ENCODE measurements at places on chromosomes 2 and 18. TPM values are rescaled to one million over a fixed set of nuclear protein-coding genes. Genes with fewer than 3 reads are reported as not detected.

GRCh38 chr2:225894236-225894980, 494.9 kb downstream of the NYAP2 start:
- H3K36me3 ChIP-seq: no peaks in the 10 kb centered on the region
- H3K4me3 ChIP-seq: no peak overlapping the region
- no peak for DNase-seq
- H3K27me3 ChIP-seq: no peaks in the 10 kb centered on the region
- no peak overlapping the region for H3K27ac ChIP-seq

GRCh38 chr2:54559006-54559445, 102.9 kb downstream of the SPTBN1 start:
- peaks cover 16% of the 10 kb centered on the region for H3K4me1 ChIP-seq
- H3K4me3 ChIP-seq: peak overlapping the region; percentile 94
- no peaks in the 10 kb centered on the region for H3K27me3 ChIP-seq
- DNase-seq: no peak
- peak overlapping the region; percentile 86 for H3K27ac ChIP-seq

GRCh38 chr2:7567646-7568045, 650.4 kb downstream of the RNF144A start:
- DNase-seq: peak; percentile 82
- peaks cover 17% of the 10 kb centered on the region for H3K4me1 ChIP-seq
- peak overlapping the region; percentile 61 for H3K27ac ChIP-seq

GRCh38 chr18:54358495-54359040, 862 bp downstream of the C18orf54 start:
- H3K27me3 ChIP-seq: no peaks in the 10 kb centered on the region
- no peaks in the 10 kb centered on the region for H3K36me3 ChIP-seq
- H3K4me1 ChIP-seq: peaks cover 7% of the 10 kb centered on the region
- no peak overlapping the region for H3K27ac ChIP-seq
- peak overlapping the region; percentile 88 for H3K4me3 ChIP-seq

DNA sequence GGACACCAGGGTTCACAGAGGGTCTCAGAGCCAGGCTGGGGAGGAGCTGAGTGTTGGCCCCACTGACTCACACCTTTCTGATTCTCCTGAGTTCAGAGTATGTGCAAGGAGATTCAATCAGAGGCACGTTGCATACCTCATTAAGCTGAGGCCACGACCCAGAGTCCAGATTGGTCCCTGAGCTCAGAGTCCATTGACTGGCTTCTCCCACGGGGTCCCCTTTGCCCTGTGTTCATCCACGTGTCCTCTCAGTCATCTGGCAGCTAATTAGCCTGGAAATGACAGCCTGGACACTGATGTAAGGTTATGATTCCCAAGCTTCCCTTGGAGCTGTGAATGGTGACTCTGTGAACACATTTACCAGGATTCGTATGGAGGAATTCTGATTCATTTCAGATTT, 267.2 kb downstream of the SH3BP4 start:
- no peaks in the 10 kb centered on the region for H3K36me3 ChIP-seq
- H3K4me3 ChIP-seq: no peak overlapping the region
- DNase-seq: no peak

GRCh38 chr2:28276076-28276618, 116.5 kb upstream of the FOSL2 start:
- H3K27ac ChIP-seq: no peak overlapping the region
- no peaks in the 10 kb centered on the region for H3K27me3 ChIP-seq
- no peak overlapping the region for H3K4me3 ChIP-seq

DNA sequence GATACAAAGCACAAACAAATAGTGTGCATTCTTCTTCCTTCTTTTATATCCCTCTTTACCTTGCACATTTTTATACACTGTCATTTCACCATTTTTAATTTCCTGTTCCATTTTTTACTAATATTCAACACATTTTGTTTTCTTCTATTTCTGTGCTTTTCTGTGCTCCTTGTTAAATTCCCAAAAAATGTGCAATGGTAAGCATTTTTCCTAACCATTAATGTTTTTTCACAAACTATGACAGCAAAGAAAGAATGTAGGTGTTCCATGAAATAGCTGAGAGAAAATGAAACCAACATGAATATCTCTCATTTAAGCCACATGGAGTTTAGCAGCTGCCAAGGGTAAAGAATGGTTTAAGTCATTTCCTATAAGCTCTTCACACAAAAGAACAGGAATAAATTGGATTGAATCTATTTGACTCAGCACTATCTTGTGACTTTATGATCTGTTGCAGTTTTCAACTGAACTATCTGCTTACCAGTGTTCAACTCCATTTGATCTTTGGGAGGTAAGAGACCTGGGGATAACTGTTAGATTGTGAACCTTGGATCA, 145.7 kb upstream of the CDH19 start:
- no peak overlapping the region for H3K27ac ChIP-seq
- no peaks in the 10 kb centered on the region for H3K36me3 ChIP-seq
- H3K4me1 ChIP-seq: no peaks in the 10 kb centered on the region
- H3K27me3 ChIP-seq: no peaks in the 10 kb centered on the region

DNA sequence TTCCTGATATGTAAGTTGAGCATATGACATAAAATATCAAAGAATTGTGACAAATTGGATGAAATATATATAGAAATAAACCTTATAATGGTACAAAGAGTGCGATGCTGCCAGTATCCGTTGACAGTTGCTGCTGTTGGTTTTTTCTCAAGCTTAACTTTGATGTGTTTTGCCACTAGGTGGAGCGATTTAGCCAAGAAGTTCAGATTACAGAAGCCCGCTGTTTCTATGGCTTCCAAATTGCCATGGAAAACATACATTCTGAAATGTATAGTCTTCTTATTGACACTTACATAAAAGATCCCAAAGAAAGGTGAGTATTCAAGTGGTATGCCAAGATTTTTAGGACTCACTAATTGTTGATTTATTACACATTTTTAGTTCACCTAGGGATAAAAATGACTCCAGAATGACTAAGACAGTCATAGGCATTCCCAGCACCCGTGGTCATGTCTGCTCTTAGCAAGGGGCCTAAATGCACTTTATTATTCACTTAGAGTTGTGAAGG, 2.1 kb downstream of the RRM2 start:
- H3K27ac ChIP-seq: no peak overlapping the region
- peaks cover 29% of the 10 kb centered on the region for H3K4me1 ChIP-seq
- peak; percentile 77 for DNase-seq
- no peaks in the 10 kb centered on the region for H3K36me3 ChIP-seq
- H3K4me3 ChIP-seq: no peak overlapping the region
- H3K27me3 ChIP-seq: no peaks in the 10 kb centered on the region

DNA sequence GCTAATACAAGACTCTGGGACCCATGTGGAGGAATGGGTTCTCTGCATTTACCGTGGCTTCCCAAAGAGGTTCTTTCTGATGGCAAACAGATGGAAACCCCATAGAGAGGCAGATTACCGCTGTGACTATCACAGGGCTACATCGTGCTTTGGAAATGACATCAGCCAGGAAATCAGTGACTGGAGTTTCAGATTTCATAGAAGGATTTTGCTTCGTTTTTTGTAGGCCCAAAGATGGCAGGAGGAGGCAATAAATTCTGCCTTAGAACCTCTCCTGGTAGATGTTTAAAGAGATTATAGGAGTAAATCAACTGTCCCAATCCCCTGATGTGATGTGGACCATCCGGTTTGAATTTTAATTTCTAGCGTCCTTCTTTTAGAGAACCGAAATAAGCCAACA, 214.1 kb downstream of the AGPS start:
- H3K36me3 ChIP-seq: no peaks in the 10 kb centered on the region
- H3K4me3 ChIP-seq: no peak overlapping the region
- H3K4me1 ChIP-seq: no peaks in the 10 kb centered on the region
- DNase-seq: no peak

ERMN gene
- 0.38 TPM for polyA plus RNA-seq

GBX2 gene
- polyA plus RNA-seq: not detected

GAD1 gene
- not detected for polyA plus RNA-seq

ANKRD39 gene
- 15.6 TPM for polyA plus RNA-seq

ACMSD gene
- not detected for polyA plus RNA-seq

SLC4A5 gene
- 3.3 TPM for polyA plus RNA-seq

MBD1 gene
- polyA plus RNA-seq: 26.1 TPM

OTOS gene
- not detected for polyA plus RNA-seq
